Right hindlimb (tissue), 1 donor: ENCODE measurements at places on chromosomes 4 and X.

- DNase-seq, result no peak
Observed at GRCh38 chr4:99722006-99722405, 64.4 kb upstream of the C4orf54 start.

DNA sequence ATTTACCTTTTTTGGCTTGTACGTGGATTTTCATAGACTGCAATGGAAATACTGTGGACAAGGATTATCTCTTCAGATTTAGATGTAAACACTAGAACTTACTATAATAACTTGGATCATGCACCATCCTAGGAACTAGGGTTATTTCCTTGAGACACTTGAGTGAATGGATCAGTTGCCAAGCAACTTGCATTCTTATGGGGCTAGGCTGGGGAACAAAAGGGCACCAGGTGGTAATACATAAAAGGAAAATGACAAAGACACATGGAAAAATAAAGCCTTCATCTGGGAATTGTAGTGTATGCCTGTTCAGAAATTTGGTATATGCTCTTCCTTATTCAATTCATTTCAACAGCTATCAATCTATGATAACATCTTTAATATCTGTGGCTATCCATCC lies 247.1 kb downstream of the SPRY1 start:
- DNase-seq, result no peak

DNA sequence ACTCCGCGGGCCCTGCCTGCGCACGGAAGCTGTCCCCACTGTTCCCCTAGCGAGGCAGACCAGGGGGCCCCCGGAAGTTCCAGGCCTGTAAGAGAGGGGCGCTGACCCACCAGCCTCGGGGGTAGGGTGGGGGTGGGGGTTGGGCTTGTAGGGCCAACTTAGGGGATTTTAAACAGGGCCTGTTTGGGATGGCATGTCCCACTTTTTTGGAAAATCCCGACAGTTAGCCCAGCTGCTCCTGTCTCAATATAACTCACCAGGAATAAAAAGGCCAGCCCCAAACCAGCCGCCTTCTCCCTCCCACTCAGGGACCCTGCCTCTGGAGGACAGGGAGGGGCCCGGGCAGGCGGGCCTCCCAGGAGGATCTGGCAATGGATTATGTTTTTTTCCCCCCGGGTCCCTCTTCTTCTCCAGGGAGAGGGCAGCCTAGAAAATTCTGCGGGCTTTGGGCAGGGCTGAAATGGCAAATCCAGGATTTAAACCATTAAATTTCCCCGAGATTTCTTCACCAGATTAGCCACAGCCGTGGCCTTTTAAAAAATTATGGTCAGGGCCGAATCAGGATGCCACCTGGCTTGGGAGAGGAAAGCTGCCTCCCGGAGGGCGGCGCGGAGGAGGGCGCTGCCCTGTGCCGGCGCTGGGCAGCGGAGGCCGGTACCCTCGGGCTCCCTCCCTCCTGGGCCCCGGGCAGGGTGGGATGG lies 957 bp downstream of the PPP2R2C start:
- DNase-seq, result no peak

- peak; percentile 14 for DNase-seq
Observed at GRCh38 chrX:115226929-115227328, 7.0 kb downstream of the LRCH2 start.

DNA sequence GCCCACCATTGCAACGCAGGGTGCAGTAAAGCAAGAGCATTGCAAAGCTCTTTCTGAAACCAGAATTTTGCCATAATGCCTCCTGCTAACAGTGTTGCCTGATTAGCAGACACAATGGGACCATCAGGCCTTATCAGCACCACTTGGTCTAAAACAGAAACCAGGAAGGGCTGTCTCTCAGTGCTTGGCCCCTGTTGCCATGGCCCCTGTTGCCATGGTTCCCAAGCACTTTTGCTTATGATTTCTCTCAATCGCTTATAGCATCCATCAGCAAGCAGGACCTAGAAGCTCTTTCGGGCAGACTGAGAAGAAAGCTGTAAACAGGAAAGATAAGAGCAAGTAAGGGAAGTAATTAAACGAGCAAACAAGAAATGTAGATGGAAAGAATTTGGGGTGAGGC lies 36.8 kb downstream of the RTL5 start:
- DNase-seq, result no peak

DNA sequence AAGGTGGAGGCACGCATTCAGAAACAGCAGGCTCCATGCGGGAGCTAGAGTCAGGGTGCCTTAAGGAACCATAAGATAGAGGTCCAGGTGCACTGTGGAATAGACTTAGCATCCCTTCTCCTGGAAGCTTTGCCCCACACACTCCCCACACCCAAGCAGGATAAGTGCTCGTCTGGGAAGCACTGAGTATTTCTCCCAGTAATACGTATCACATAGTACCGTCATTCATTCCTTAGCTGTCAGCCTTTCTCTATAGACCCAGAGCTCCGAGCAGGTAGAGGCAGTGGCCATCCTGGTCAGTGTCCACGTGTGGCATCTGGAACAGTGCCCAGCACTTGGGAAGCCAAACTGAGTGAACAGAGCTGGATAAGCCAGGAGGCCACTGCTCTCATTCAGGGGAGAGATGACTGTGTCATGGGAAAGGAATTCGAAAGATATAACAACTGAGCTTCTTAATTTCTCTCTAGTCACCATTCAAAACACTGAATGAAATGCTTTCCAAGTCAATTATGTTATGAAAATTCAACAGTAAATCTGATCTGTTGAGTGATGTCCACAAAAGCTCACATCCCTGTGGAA lies 9.9 kb downstream of the APBB2 start:
- DNase-seq, result peak; percentile 42

DNA sequence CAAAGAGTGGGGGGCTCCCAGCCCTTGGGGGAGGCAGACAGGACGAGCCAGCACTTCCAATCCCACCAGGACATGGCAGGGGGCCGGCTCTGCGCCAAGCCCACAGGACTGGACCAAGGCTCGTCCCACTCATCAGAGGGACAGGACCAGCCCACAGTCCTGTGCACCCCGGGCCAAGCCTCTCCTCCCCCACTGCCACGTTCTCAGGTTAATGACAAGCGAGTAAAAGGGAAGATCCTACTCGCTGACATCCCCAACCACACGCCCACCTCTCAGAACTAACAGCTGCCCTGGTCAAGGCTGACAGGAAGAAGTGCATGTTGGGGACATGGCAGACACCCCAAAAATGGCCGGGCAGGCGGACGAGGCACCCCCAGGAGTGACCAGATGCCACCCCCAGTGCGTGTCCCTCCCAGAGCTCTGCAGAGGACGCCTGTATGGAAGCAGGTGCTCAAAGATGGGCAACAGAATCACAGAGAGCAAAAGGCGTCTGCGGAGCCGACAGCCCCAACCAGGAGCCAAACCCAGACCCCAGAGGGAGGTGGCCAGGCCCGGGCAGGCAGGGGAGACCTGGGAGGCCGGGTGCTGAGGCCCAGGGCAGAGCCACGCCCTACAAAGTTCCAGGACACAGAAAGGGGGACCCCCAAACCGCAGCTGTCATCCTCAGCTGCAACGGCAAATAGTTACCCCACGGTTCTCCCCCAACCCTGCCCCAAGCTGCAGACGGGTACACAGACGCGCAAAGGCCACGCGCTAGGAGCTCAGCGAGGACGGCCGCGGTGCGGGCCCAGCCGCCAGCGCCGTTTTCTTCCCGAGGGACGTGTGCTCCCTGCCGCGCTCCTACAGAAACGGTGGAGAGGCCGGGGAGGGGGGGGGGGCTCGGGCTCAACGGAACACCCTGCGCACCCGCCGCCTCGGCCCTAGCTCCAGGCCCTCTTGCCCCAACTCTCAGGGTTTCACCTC lies 1.7 kb downstream of the CTBP1 start:
- no peak for DNase-seq
